ENCODE measurements at places on chromosomes 3 and 15.

DNA sequence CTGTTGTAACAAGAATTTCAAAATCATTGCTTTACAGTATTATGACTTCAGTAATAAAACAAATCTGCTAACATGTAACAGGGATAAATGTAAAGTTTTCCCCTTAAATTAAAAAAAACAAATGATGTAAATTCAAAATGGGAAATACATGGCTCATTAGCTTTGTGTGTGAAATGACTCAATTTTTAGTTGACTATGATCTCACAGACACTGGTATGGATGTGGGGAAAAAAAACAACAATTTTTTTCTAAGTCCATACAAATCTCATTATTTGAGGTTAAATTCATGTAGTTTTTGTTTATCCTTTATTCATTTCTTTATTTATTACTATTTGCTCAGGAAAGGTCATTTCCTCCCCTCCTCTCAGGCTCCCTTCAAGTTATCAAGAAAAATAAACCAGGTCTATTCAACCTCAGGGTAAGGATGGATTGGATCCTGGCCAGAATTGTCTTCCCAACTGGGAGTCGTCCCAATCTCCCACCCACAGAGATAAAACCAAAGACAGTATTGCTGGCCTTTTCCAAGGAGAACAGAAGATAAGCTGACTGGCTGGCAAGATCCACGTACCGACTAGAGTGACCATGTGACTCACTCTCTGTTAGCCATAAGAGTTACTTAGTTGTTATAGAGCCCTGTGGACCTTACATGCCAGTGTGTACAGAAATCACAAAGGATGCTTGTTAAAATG, 373.3 kb downstream of the GAP43 start:
- no peak for DNase-seq

- DNase-seq: no peak
Observed at GRCh38 chr3:35685153-35685552, 45.8 kb downstream of the ARPP21 start.

GRCh38 chr3:112638327-112639020, 2.5 kb downstream of the CCDC80 start:
- DNase-seq: no peak

GRCh38 chr3:186362988-186363387, 954 bp upstream of the DGKG start:
- DNase-seq: no peak

- no peak for DNase-seq
Observed at GRCh38 chr3:102791641-102792589, 357.1 kb downstream of the ZPLD1 start.

DNA sequence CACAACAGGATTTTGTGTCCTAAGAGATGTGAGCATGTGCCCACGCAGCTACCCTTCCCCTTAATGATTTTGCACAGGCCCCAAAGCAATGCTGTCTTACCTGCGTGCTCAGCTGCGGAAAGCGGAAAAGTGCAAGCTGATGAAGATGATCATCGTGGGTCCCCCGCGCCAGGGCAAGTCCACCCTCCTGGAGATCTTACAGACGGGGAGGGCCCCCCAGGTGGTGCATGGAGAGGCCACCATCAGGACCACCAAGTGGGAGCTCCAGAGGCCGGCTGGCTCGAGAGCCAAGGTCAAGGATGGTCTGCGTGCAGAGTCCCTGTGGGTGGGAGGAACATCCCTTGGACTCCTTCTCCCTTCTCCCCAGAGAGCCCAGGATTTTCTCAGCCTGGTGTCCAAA, 103.1 kb downstream of the LRRK1 start:
- DNase-seq: no peak

Data from stimulated activated CD4-positive, alpha-beta T cell treated with anti-CD3 and anti-CD28 coated beads, Interleukin-12 subunit alpha, Interleukin-12 subunit beta, amount 100 ng/mL, for 4 hours (primary cell).